ENCODE measurements at places on chromosomes 12 and 14.

- no peak for DNase-seq
Observed at GRCh38 chr12:100708591-100708990, 86.0 kb upstream of the ANO4 start.

- DNase-seq: no peak
Observed at GRCh38 chr12:52686063-52686462, 5.9 kb upstream of the KRT1 start.

GRCh38 chr12:58433959-58434358 lies 486.3 kb downstream of the LRIG3 start:
- DNase-seq: no peak

- DNase-seq: no peak
Observed at GRCh38 chr12:19243551-19243950, 114.0 kb downstream of the PLEKHA5 start.

DNA sequence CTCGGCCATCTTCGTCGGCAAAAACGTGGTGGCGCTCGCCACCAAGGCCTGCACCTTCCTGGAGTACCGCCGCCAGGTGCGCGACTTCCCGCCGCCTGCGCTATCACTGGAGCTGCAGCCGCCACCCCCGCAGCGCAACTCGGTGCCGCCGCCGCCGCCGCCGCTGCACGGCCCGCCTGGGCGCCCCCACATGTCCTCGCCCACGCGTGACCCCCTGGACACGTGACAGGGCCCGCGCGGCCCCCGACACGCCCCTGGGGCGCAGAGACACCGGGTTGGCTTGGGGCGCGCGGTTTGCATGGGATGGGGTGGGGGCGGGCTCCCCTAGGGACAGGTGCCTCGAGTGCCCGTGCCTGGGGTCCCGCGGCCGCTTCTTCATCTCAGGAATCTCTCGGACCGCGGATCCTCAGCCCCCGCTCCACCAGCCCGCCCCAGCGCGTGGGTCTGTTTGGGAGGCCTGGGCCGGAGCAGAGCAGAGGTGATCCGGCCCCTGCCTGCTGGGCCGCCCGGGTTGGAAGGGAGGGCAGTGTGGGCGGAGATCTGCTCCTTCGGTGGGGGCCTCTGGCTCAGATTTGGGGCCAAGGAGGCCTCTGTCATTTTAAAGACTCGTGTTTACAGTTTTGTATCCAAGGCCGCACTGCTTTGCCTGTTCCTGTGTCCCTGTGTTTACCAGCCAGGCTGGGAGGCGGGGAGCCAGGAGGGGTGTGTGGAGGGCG lies 3.3 kb downstream of the TMEM121 start:
- no peak for DNase-seq

DNA sequence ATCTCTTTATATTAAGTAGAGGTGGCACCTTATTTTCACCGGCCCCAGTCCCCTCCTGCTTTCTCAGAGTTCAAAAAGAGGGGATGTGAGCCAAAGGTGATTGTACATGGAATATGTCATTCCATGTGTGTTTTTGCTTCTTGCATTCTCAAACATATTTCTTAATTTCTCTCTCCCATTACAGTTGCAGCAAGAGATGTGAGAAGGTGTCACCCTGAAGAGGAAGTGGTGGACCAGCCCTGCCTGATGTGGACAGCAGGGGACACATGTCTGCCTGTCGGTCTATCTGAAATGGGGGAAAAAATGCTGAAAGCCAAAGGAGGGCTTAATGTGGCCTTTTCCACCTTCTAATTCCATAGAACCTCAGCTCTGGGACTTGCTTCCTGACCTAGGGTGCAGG lies 1.9 kb upstream of the FOXN3 start:
- DNase-seq: no peak

DNA sequence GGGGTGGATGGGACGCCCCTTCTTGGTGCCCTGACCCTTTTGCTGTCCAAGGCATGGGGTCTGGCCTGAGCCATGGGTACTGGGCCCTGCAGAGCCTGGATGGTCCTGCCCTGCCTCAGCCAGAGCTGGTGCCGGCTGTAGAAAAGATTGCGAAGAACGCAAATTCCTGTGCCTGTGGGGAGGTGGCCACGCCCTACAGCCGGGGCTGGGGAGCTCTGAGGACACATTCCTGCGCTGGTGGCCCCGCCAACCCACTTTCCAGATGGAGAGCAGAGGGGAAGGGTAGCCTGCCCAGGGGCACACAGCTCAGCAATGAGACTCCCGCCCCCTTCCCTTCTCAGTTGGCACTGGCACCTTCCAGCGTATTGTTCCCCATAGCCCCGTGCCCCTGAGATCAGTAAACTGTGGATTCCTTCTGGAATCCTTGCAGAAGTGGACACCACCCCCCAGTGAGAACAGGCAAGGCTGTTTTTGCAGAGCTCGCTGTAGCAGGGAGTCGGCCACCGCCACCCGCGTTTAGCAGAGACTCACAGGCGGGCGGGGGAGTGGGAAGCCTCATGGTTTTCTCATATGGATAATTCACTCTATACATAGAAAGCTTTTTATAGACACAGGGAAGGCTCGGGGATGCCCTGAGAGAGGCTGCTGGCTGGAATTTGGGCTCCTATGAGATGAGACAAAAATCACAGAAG lies 8.6 kb downstream of the INF2 start:
- no peak for DNase-seq

DNA sequence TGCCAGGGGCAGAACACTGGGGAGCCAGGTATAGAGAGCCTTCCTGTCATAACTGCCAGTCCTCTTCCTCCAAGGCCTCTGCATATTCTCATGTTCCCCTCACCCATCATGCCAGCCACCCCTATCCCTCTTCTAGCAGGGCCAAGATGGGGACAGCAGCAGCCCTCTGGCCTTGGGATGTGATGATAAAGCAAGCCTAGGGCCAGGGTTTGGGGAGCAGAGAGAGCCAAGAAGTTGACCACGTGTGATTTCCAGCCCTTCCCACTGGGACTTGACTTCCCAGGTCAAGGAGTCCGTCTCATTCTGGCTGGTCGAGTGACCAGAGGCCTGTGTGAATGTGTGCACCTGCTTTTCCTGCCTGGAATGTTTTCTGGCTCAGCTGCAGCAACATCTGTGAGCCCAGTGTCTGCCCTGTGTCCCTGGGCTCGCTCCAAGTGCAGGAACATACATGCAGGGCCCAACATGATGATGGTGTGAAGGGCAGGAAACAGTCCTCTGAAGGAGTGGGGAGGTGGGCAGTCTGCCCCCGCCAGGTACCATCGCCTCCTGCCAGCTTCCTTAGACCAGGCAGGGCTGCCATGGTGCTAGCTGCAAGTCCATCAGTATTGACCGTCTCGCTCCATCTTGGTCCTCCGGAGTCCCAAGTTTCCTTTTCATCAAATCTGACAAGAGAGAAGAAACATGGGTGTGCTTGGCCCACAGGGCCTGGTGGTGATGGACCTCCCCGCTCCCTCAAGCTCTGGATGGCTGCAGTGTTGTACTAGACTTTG lies 21.0 kb downstream of the VASH1 start:
- DNase-seq: no peak

- no peak for DNase-seq
Observed at GRCh38 chr14:100416921-100417860, 94.1 kb downstream of the SLC25A47 start.

DNA sequence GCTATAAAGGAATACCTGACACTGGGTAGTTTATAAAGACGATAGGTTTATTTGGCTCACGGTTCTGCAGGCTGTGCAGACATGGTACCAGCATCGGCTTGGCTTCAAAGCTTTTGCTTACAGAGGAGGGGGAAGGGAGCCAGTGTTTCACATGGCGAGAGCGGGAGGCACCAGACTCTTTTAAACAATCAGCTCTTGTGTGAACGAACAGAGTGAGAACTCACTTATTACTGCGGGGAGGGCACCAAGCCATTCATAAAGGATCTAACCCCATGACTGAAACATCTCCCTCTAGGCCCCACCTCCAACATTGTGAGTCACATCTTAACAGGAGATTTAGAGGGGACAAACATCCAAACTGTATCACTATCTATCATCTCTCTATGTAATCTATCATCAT lies 227.4 kb downstream of the TMEM132D start:
- peak; percentile 94 for DNase-seq

DNA sequence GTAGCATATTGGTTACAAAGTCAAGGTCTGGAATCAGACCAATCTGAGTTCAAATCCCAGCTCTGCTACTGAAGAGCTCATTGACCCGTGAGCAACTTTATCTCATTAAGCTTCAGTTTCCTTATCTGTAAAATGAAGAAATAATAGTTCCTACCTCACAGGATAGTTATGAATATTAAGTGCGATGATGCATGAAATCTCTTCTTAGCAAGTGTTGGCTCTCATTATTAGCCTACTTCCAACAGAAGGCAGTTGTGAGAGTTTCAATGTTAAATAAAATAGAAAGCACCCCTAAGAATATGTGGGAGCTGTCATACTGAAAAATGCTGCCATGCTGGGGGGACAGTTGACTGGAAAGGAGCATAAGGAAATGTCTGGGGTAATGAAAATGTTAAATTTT lies 39.0 kb upstream of the ITPR2 start:
- DNase-seq: no peak

GRCh38 chr12:121239351-121240061 lies 29.6 kb downstream of the P2RX4 start:
- DNase-seq: no peak

GRCh38 chr14:94050231-94050880 lies 24.2 kb downstream of the OTUB2 start:
- DNase-seq: no peak

GRCh38 chr12:16564675-16565074 lies 41.3 kb downstream of the LMO3 start:
- no peak for DNase-seq

DNA sequence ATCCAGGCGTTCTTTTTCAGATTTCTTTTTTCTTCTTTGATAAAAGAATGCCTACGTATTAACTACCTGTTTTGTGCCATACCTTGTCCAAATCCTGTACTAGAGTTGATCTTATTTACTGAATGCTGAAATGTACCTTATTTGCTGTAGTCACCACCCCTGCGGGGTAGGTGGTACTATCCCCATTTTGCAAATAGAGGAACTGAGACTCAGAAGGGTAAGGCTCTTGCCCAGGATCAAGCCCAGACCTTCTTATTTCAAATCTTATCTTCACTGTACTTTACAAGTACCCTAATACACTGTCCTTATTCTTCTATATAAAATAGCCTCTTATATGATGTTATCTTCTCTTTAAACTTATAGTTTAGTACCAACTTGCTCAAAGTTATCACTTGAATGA lies 206.5 kb downstream of the SLC41A2 start:
- no peak for DNase-seq

- DNase-seq: no peak
Observed at GRCh38 chr12:5620896-5621295, 189.0 kb downstream of the NTF3 start.

GRCh38 chr12:109440851-109441490 lies 36.1 kb downstream of the KCTD10 start:
- no peak for DNase-seq

DNA sequence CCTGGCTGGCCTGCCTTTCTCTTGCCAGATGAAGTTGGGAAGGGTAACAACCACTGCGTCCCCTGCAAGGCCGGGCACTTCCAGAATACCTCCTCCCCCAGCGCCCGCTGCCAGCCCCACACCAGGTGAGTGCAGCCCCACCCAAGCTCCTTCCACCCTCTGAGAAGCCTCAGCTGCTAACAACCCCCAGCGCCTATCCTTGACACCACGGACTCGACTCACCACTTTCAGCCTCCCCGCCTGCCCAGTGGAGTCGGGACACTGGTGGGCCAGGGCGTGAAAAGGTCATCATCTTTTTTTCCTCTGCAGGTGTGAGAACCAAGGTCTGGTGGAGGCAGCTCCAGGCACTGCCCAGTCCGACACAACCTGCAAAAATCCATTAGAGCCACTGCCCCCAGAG lies 2.1 kb downstream of the LTBR start:
- no peak for DNase-seq

- DNase-seq: no peak
Observed at GRCh38 chr12:31037931-31038330, 35.7 kb upstream of the DDX11 start.

- peak; percentile 28 for DNase-seq
Observed at GRCh38 chr14:46490238-46490685, 161.3 kb downstream of the RPL10L start.

GRCh38 chr14:40487824-40488223 lies 1055.6 kb upstream of the FBXO33 start:
- no peak for DNase-seq

- DNase-seq: no peak
Observed at GRCh38 chr14:88933191-88933590, 108.7 kb downstream of the TTC8 start.

DNA sequence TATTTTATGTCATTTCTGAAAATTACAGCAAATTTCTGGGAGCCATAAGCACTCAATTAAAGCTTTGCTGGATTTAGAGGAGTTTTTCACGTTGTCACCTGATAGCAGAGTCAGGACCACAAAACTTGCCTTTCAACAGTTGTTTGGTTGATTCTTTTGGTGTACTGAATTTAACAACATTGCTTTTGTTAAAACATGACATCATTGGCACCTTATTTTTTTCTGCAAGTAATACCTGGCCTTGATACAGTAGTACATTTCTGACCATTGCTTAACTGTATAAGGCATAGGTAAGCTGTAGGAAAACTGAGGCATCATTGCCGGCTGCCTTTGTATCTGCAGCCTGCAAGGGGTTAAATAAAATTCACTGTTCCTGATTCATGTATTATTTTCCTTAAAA lies 4.5 kb upstream of the BCL11B start:
- DNase-seq: no peak

DNA sequence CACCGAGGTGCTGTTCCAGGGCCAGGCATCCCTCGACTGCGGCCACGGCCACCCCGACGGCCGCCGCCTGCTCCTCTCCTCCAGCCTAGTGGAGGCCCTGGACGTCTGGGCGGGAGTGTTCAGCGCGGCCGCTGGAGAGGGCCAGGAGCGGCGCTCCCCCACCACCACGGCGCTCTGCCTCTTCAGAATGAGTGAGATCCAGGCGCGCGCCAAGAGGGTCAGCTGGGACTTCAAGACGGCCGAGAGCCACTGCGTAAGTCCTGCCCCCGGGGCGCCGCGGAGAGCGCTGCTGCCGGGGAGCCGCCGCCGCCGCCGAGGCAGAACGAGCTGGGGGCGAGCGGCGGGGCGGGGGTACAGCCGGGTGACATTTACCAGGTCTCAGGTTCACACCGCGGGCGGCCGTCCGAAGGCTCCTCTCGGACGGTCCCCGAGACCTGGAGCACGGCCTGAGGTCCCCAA lies 1.4 kb downstream of the PLXNC1 start:
- DNase-seq: peak; percentile 41

GRCh38 chr12:110253176-110253575 lies 27.9 kb upstream of the ATP2A2 start:
- DNase-seq: no peak

- no peak for DNase-seq
Observed at GRCh38 chr12:116971222-116971621, 60.5 kb downstream of the FBXW8 start.

GRCh38 chr12:93729934-93730333 lies 52.8 kb downstream of the CRADD start:
- DNase-seq: no peak

Measured in foreskin melanocyte (primary cell).